ENCODE measurements at places on chromosomes 13 and 19.

GRCh38 chr19:55179606-55180484 is at the start of gene SYT5:
SYT5 (minus strand) TSS chr19:55180289; CDS start chr19:55179041, 1,248 bp downstream.
- DNase-seq, result peak; percentile 35

- no peak for DNase-seq
Observed at GRCh38 chr19:46179076-46179759, 31.2 kb downstream of the IGFL2 start.

- DNase-seq, result no peak
Observed at GRCh38 chr13:114320065-114320464, 5.8 kb downstream of the CHAMP1 start.

GRCh38 chr13:40668335-40668734 is 1.9 kb upstream of the FOXO1 start:
- peak; percentile 73 for DNase-seq

DNA sequence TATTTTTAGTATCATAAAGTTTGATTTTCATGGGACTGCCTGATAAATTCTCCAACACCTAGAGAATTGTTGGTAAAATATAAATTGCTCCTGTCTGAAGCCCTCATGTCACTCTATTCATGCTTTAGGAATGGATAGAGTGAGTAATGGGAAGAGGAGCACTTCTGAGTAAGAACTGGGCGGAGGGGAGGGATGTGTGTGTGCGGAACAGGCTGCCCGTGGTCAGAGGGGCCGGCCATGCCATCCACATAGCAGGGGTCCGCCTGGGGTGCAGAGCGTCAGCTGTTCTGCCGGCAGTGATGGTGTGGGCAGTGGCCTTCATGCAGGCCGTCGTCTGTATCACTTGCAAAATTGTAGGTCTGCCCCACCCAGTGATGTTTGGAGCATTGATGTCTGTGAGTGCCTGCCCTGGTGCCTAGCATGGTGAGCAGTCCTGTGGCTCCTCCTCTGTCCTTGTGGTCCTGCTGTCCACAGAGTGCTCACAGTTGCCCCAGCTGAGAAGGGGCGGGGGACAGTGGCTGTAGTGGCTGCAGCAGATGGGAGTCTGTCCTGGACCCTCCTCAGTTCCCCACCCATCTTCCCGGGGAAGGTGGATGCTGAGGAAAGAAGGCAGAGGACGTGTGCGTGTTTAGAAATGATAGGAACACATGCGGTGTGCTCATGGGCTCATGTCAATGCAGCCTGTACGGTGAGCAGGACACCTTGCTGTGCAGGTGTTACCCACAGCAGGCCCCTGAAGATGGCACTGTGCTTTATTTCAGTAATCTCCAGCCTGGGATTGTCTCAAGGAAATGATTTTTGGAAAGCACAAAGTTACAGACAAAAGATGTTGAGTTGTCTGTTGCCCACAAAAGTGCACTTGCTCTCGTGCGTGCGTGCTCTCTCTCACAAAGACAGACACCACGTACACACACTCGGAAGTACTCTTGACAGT is 49.4 kb upstream of the TEX29 start:
- DNase-seq, result no peak

GRCh38 chr19:43455321-43456113 is 9.9 kb downstream of the LYPD3 start:
- DNase-seq, result no peak

DNA sequence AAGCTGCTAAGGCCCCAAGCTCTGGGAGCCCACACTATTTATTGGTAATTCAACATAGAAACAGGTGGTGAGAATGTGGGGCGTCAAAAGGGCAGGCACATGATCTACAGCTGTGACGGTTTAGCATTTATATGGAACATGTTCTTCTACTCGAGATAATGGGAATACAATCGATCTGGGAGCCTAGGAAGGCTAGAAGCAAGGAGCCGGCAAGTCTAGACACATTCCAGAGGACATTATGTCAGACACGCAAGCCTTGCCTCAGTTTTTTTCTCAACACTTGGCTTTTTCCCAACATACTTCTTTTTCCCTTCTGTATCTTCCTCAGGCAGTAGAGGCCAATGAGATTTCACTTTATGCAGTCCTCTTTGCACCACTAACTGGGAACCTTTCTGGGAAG is 315.7 kb upstream of the SLITRK5 start:
- no peak for DNase-seq

DNA sequence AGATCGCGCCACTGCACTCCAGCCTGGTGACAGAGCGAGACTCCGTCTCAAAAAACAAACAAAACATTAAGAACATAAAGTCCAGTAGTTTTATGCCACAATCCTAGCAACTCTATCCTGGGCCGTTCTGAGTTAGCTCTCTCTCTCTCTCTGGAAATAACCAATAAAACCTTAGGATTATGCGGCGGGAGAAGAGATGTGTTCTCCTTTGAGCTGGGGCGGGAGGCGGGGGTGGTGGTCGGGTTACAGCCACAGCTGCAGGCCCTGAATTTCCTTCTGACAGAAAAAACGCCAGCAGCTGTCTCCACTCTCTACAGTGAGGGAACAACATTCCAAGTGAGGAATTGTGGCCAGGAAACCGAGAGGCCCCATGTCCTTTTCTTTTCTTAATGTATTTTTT is 9.1 kb upstream of the PNMA8A start:
- no peak for DNase-seq

GRCh38 chr13:28544026-28544425 is 49.1 kb upstream of the FLT1 start:
- no peak for DNase-seq

DNA sequence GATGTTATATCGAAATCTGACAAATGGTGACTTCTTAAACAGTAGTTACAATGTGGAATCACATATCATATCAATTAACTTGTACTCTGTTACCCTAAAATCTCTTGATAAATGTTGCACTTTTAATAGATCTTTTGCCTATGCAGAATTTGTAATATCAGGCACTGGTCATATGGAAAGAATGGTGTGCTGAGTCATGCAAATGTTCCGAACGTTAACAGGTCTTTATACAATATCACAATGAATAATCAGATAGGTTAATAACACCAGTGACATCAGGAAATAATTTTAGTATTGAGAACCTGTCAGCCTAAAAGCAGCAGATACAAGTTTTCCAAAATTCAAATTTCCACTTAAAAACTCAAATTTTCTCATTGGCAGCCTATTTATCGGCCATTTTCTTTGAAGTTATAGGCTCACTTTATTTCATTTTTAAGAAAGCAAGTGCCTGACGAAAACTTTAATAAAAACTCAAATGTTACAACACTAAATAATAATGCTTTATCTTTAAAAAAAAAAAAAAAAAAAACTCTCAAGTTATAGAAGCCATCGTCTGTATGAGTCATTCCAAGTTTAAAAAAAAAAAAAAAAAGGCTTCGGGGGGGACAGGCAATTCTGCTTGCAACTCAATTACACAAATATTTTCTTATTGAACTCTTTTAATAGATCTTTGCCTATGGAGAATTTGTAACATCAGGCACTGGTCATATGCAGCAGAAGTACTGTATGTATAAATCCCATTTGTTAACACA is 180.9 kb downstream of the DIAPH3 start:
- DNase-seq, result no peak

DNA sequence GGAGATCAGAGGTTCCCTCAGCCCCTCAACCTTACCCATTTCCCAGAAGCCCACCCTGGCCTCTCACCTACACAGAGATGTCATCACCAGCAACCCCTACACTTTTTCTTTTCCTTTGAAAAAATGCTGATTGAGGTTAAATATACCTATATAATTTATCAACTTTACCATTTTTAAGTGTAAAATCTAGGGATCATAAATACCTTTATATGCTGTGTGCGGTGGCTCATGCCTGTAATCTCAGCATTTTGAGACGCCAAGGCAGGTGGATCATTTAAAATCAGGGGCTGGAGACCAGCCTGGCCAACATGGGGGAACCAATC is 3.1 kb downstream of the KIR2DL4 start:
- DNase-seq, result no peak

DNA sequence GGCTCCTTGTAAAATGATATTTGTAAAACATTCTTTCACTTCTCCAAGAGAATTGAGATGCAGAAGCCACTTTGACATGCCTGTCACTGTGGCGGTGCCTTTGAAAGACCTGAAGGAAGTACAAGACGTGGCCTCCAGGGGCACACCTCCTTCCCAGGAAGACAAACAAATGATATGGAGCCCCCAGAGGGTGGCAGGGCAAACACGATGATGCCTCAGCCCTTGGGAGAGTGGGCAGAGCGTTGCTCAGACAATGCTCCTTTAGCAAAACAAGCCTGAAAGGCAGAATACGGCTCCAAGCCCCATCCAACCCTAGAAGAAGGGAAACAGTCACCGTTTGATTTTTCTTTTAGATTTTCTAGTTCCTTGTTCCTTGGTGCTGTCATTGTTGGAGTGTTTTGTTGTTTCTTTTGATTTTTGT is 9.2 kb upstream of the ATP12A start:
- DNase-seq, result peak; percentile 54

DNA sequence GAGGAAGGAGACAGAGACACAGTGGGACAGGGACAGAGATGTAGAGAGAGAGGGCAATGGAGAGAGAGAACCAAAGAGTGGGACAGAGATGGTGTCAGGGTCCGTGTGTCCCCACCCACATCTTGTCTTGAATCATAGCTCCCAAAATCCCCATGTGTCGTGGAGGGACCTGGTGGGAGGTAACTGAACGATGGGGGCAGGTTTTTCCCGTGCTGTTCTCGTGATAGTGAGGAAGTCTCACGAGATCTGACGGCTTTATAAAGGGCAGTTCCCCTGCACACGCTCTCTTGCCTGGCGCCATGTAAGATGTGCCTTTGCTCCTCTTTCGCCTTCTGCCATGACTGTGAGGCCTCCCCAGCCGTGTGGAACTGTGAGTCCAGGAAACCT is 7.5 kb upstream of the PLA2G4C start:
- no peak for DNase-seq

DNA sequence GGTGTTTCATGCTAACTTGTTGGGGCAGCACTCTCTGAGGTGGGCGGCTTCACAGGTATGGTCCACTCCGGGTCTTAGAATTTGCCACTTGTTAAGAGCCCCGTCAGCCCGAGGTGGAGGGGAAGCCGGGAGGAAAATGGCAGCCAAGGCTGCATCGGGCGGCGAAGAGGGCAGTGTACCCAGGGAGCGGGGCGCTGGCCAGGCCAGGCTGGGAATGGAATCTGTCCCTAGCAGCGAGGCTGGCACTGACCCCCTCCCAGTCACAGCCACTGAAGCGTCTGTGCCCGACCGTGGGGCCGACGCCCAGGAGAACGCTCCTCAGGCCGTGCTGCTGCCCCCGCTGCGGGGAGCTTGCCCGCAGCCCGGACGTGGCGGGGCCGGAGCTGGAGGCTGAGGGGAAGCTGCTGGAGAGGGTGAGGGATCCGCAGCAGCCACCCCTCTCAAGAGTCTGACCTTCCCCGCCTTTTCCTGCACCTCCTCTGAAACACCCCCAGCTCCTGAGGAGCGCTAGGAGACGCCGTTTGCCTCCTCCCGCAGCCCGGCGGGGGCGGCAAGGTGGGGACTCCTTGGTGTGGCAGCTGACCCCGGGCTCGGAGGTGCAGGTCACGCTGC is 313.8 kb upstream of the SPRY2 start:
- no peak for DNase-seq

DNA sequence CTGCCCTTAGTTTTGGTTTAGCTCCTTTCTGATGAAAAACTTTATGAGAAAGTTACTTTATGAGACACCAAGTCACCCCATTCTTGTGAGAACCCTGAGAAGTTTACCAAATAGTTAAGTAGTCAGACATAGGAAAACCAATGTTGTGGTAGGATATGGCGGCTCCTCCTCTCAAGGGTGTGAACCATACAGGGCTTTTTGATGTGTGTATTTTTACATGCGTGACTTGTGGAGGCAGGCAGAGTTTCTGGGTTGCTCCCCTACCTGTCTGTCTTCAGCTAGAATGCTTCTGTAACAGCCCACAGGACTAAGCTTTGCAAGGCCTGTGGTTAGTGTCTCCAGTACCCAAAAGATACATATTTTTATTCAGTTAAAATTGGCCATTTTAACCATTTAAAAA is 18.3 kb downstream of the UBAC2 start:
- DNase-seq, result peak; percentile 54

- DNase-seq, result no peak
Observed at GRCh38 chr13:37918751-37919150, 49.2 kb upstream of the TRPC4 start.
